Activated naive CD8-positive, alpha-beta T cell treated with anti-CD3 and anti-CD28 coated beads for 36 hours (primary cell): ENCODE measurements at places on chromosomes 3 and 15.

- no peak for DNase-seq
Observed at GRCh38 chr3:136984837-136985236, 27.1 kb downstream of the IL20RB start.

DNA sequence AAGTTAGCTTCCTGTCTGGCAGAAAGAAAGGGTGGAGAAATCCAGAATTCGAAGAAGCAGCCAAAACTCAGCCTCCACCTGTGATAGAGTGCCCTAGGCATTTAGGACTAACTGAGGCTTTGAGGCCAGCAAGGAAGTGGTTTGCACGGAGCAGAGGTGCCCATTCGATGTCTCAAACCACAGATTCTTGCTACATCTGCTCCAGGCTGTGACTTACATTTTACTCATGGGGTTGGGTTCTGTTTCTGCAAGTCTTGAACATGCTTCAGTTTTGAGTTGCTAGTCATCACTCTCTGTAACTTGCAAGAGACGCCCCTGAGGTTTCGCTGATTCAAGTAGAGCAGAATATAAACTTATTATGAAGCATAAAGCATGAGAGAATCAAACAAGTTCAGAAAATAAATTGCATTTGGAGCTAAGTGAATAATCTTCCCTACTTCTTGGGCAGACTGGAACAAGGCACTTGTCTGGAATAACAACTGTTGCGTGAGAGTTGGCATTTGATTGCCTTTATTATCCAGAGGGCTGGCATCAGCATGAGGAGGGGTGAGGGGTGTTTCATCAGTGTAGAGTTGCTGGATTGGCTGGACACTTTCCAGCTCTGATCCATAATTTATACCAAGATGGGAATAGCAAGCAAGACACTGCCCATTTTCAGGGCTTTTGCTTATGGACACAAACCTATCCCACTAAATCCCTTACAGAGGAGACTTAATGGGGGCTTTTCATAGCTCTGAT is 256.5 kb downstream of the AGBL1 start:
- no peak for DNase-seq

DNA sequence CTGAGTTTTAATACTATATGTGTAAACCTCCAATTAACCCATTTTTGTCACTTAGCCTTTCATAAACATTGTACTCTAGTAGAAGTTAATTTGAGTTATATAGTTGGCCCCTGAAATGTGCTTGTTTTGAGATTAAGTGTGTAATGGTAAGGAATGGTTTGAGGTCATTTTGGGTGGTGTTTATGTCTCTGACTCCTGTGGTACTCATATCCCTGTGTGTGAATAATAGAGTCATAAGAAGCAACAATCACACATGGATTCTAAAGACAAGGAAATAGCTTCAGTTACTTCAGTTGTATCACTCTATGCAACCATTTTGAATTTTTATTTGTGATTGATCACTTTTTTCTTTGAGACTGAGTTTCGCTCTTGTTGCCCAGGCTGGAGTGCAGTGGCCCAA is 408.5 kb downstream of the MFSD1 start:
- DNase-seq, result no peak

- DNase-seq, result no peak
Observed at GRCh38 chr3:43388915-43389314, 102.6 kb downstream of the SNRK start.
